Immature natural killer cell (primary cell): ENCODE measurements at places on chromosomes 11 and 22.
A peak's percentile ranks its signal among the peaks of the same experiment; 100 is the strongest.

DNA sequence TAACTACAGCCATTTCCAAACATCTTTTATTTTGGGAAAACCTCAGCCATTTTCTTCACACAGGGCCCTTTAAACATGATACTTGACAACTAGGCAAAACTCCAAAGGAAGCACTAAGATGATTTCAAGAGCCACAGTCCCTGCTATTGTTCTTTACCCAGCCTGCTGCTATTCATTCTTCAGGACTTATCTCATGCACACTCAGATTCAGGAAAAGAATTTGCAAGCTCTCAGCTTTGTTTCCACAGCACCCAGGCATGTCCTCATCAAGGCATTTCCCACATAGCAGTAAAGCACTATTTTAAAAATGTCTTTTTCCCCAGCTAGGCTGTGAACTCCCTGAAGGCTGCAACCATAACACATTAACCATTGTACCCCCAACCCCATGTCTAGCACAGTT is 609.3 kb upstream of the CCDC90B start:
- no peak overlapping the region for H3K27ac ChIP-seq
- H3K4me3 ChIP-seq, result no peak overlapping the region
- no peaks in the 10 kb centered on the region for H3K27me3 ChIP-seq
- peaks cover 3% of the 10 kb centered on the region for H3K36me3 ChIP-seq

DNA sequence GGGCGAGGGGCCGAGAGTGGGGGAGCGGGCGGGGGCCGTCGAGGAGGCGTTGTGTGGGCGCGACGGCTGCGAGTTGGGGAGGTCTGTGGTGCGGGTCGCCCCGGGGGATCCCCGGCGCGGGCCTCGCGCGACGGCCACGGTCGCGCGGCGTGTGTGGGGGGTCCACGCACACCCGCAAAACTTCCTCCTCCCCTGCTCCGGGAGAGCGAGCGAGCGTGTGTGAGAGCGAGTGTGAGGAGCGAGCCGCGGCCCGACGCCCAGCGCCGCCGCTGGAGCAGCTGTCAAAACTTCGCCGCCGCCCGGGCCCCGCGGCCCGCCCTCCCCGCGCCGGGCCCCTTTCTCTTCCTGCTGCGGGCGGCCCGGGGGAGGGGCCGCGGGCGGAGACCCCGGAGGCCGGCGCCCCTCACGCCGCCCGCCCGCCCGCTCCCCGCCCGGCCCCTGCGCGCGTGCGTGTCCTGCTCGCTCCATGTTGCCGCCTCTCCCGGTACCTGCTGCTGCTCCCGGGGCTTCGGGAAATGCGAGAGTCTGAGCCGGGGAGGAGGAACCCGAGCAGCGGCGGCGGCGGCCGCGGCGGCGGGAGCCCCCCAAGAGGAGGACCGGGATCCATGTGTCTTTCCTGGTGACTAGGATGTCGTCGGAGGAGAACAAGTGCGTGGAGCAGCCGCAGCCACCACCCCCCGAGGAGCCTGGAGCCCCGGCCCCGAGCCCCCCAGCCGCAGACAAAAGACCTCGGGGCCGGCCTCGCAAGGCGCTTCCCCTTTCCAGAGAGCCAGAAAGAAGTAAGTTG is 9.0 kb upstream of the CCT8L2 start:
- peaks cover 15% of the 10 kb centered on the region for H3K4me1 ChIP-seq
- H3K36me3 ChIP-seq, result no peaks in the 10 kb centered on the region
- peaks cover 11% of the 10 kb centered on the region for H3K27me3 ChIP-seq
- no peak overlapping the region for H3K27ac ChIP-seq
- DNase-seq, result no peak

GRCh38 chr11:71139516-71140205 is 112.7 kb downstream of the SHANK2 start:
- peaks cover 2% of the 10 kb centered on the region for H3K27me3 ChIP-seq
- no peaks in the 10 kb centered on the region for H3K36me3 ChIP-seq

GRCh38 chr11:65776196-65776595 is 4.6 kb downstream of the AP5B1 start:
- no peaks in the 10 kb centered on the region for H3K36me3 ChIP-seq
- DNase-seq, result no peak
- H3K4me1 ChIP-seq, result no peaks in the 10 kb centered on the region
- no peak overlapping the region for H3K27ac ChIP-seq
- H3K4me3 ChIP-seq, result no peak overlapping the region

DNA sequence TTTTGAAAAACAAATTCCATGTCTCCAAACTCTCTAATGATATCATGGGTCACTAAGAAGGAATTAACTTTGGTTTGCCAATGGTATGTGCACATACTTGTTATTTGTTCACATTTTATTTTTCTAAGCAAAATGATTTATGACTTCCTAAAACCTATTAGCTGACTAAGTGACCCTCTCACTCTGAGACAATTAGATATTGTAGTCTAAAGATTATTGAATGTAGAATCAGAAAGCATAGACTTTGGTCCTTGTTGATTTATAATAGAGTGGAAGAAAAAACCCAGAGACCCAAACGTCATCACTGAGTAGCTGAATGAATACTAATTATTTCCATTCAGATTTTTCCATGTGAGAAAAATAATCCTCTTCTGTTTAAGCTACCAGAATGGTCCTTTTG is 243.5 kb upstream of the ANO3 start:
- no peak overlapping the region for H3K27ac ChIP-seq
- no peaks in the 10 kb centered on the region for H3K4me1 ChIP-seq
- H3K36me3 ChIP-seq, result no peaks in the 10 kb centered on the region
- no peak overlapping the region for H3K4me3 ChIP-seq
- DNase-seq, result no peak

DNA sequence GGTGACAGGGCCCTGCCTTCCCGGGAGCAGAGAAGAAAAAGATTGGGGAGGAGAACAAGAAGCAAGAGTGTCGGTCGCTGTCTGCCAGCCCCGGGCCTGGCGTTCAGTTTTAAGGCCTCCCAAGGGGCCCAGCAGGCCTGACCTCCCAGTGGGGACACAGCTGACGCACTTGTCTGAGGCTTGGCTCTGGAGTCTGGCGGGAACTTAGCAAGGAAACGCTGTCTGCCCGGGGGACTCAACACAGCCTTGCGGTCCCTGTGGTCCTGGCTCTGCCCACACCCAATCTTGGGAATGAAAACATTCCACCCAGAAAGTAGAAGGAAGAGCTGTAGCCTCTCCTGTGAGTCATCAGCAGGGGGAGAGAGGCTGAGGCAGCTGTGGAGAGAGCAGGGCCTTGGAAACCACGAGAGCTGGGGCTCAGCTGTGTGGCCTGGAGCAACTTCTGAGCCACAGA is 54.4 kb downstream of the TRAF6 start:
- no peak overlapping the region for H3K4me3 ChIP-seq
- DNase-seq, result no peak
- peaks cover 39% of the 10 kb centered on the region for H3K36me3 ChIP-seq
- H3K27ac ChIP-seq, result peak overlapping the region; percentile 64

DNA sequence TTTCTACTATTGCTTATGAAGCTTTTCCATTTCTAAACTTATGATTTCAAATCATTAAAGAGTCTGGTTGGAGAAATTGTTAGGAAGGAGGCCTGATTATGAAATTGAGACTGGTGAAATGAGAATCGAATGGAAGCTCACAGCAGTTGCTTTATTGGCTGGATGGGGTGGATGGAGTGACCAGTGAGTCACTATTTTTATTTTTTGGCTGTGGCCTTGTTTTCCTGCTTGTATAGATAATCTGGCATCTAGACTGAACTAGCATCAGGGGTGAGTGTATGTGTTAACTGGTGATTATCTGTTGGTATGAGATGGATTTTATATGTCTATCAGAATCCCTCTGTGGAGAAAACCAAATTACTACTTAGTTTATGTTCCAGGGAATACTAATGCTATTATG is 36.2 kb downstream of the UVRAG start:
- no peaks in the 10 kb centered on the region for H3K27me3 ChIP-seq
- H3K27ac ChIP-seq, result no peak overlapping the region
- peaks cover 19% of the 10 kb centered on the region for H3K36me3 ChIP-seq

DNA sequence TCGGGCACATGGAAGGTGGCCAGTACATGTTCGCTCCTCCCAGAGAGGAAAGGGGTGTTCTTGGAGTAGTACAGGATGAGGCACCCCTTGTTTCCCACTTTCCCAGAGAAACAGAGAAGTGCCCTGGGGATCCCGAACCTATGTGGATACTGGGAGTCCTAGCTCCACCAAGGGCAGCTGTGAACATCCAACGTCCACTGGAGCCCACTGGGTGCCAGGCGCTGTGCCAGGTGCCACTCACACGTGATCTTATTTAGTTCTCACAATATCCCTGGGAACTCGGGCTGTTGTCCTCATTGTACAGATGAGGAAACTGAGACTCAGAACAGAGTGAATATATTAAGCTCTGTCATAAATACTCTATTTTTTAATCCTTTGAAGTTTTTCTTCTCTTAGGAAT is 12.0 kb downstream of the SLCO2B1 start:
- H3K27ac ChIP-seq, result no peak overlapping the region
- H3K27me3 ChIP-seq, result peaks cover 4% of the 10 kb centered on the region
- no peaks in the 10 kb centered on the region for H3K4me1 ChIP-seq
- H3K4me3 ChIP-seq, result no peak overlapping the region
- no peak for DNase-seq

DNA sequence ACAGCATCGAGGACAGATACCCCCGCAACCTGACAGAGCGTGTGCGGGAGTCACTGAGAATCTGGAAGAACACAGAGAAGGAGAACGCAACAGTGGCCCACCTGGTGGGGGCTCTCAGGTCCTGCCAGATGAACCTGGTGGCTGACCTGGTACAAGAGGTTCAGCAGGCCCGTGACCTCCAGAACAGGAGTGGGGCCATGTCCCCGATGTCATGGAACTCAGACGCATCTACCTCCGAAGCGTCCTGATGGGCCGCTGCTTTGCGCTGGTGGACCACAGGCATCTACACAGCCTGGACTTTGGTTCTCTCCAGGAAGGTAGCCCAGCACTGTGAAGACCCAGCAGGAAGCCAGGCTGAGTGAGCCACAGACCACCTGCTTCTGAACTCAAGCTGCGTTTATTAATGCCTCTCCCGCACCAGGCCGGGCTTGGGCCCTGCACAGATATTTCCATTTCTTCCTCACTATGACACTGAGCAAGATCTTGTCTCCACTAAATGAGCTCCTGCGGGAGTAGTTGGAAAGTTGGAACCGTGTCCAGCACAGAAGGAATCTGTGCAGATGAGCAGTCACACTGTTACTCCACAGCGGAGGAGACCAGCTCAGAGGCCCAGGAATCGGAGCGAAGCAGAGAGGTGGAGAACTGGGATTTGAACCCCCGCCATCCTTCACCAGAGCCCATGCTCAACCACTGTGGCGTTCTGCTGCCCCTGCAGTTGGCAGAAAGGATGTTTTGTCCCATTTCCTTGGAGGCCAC is 3.3 kb downstream of the FADD start:
- no peak for DNase-seq
- no peak overlapping the region for H3K4me3 ChIP-seq
- H3K4me1 ChIP-seq, result peaks cover 62% of the 10 kb centered on the region
- peaks cover 19% of the 10 kb centered on the region for H3K27me3 ChIP-seq
- peaks cover 14% of the 10 kb centered on the region for H3K36me3 ChIP-seq

- H3K27ac ChIP-seq, result no peak overlapping the region
- H3K4me1 ChIP-seq, result no peaks in the 10 kb centered on the region
- H3K36me3 ChIP-seq, result no peaks in the 10 kb centered on the region
- no peak for DNase-seq
Observed at GRCh38 chr11:82043316-82043715, 690.3 kb downstream of the FAM181B start.

DNA sequence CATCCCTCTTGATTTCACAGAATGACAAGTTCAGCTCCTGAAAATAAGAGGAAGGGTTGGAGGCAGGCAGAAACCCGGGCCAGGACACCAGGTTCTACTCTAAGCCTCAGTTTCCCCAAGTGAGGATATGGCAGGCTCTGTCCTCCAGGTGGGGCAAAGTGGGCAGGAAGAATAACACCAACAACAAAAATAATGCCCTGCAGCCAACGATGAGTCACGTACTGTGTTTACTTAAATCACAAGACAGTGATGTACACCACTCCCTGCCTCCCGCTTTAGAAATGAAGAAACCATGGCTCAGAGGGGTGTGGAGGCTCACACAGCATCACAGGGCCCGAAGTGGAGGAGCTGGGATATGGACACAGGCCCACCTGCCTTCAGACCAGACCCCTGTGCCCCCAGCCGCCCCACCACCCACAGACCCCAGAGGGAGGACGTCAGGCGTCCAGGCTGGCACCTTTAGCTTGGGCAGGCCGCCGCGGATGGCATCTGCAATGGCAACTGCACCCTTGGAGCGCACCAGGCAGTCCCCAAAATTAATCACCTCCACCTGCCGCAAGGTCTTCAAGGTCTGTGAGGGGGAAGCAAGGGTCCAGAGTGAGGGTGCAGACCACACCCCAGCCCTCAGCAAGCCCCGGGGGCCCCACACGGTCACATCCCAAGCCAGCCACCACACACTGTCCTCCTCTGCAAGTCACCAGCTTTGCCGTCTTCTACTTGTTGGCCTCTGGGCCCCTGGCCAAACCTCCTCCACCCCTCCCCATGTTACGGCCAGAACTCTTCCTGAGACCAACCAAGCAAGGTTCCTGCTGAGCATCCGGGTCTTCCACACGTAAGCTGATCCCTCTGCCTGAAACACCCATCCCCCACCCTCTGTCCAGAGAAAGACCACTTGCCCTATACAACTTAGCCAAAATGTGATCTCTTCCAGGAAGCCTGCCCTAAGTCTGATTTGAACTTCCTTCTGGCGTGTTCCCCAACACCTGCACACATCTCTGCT is 15.8 kb upstream of the CHADL start:
- no peak overlapping the region for H3K27ac ChIP-seq
- H3K36me3 ChIP-seq, result no peaks in the 10 kb centered on the region
- H3K4me3 ChIP-seq, result no peak overlapping the region
- H3K27me3 ChIP-seq, result no peaks in the 10 kb centered on the region
- no peak for DNase-seq
- no peaks in the 10 kb centered on the region for H3K4me1 ChIP-seq

GRCh38 chr22:29700900-29701154 is 19.0 kb upstream of the CABP7 start:
- no peak overlapping the region for H3K27ac ChIP-seq
- no peaks in the 10 kb centered on the region for H3K36me3 ChIP-seq
- no peak for DNase-seq
- no peak overlapping the region for H3K4me3 ChIP-seq

DNA sequence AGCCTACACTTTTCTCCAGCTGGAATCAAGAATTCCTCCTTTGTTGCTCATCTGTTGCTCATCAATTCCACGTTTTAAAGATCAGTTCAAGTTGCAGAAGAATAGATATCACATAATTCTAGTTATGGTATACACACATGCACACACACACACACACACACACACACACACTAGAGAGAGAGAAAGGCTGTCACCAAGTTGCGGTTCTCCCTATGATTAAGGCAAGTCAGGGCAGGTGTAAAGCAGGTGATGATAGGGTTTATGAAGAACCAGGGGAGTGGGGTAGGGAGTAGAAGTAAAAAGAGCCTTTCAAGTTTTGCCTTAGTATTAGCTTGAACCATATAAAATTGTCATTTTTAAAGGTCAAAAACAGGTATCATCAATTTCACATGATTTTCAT is 31.7 kb upstream of the TMPRSS4 start:
- H3K27me3 ChIP-seq, result peaks cover 4% of the 10 kb centered on the region
- DNase-seq, result no peak
- no peaks in the 10 kb centered on the region for H3K36me3 ChIP-seq
- H3K27ac ChIP-seq, result peak overlapping the region; percentile 92
- H3K4me3 ChIP-seq, result no peak overlapping the region

GRCh38 chr11:132962041-132962440 is 570.3 kb downstream of the OPCML start:
- no peak for DNase-seq
- H3K36me3 ChIP-seq, result no peaks in the 10 kb centered on the region
- H3K27ac ChIP-seq, result no peak overlapping the region
- H3K27me3 ChIP-seq, result no peaks in the 10 kb centered on the region

GRCh38 chr11:111602865-111603610 is 789 bp downstream of the SIK2 start:
- H3K4me3 ChIP-seq, result peak overlapping the region; percentile 97
- H3K27me3 ChIP-seq, result peaks cover 6% of the 10 kb centered on the region
- peak; percentile 35 for DNase-seq
- peaks cover 27% of the 10 kb centered on the region for H3K4me1 ChIP-seq
